ENCODE measurements at places on chromosomes 5 and 9. TPM values are rescaled to one million over a fixed set of nuclear protein-coding genes. Genes with fewer than 3 reads are reported as not detected.

PCDHGA7 gene
- total RNA-seq = 0.51 TPM

CDH10 gene
- total RNA-seq = not detected

- no peak for DNase-seq
Observed at GRCh38 chr5:140054086-140054689, 11.1 kb upstream of the NRG2 start.

GRCh38 chr9:99259231-99259918, 37.3 kb downstream of the SEC61B start:
- DNase-seq = no peak

DNA sequence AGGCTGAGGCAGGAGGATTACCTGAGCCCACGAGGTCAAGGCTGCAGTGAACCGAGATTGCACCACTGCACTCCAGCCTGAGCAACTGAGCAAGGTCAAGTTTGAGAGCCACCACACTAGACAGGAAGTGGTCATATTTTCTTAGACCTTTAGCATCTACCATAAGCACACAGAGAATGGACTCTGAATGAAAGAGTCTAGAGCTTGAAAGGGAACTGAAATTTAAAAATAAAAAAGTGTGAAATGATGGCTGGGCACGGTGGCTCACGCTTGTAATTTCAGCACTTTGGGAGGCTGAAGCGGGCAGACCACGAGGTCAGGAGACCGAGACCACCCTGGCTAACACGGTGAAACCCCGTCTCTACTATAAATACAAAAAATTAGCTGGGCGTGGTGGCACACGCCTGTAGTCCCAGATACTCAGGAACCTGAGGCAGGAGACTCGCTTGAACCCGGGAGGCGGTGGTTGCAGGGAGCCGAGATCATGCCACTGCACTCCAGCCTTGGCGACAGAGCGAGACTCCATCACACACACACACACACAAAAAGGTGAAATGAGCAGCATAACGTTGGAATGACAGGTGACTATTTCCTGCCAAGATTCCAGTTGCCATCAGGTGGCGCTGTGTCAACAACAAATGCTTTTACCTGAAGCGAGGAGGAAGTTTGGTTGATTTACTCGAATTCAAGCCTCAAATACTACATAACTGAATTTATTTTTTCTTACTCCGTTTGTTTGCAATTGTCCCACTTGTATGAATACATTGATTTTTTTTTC, 21.3 kb upstream of the AK3 start:
- peak; percentile 77 for DNase-seq

DNA sequence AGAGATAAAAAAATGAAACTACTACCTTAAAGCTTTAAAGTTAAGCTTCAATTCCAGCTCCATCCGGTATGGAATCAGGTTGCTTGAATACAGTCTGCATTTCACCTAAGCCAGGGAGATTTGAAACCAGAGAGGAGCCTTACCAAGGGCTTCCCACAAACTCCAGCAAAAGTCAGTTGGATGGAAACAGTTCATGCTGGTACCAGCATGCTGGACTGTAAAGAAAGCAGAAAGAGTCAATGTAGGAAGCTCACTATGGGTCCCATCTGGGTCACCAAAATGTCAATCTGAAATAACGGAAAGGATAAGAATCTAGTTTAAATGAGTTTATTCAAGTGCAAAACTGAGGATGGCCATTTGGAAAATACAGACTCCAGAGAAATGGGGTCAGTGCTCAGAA, 65.3 kb downstream of the CDO1 start:
- DNase-seq = no peak

DNA sequence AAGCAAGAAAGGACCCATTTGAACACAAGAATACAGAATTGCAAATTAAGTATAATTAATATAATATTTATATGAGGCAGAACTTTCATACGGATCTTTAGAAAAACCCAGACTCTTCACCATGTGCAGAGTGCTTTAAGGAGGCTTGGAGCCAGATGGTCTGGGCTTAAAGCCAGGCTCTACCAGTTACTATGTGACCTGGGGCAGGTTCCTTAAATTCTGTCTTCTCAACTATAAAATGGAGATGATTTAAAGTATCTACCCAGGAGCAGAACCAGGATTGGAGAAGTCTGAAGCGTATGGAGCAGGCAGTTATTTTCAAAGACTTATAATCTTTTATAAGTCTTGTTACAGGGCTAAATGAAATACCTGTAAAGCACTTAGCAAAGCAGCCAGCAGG, 202.1 kb downstream of the TSSK1B start:
- no peak for DNase-seq

GRCh38 chr5:95102687-95103086, 182.2 kb downstream of the MCTP1 start:
- DNase-seq = no peak

DNA sequence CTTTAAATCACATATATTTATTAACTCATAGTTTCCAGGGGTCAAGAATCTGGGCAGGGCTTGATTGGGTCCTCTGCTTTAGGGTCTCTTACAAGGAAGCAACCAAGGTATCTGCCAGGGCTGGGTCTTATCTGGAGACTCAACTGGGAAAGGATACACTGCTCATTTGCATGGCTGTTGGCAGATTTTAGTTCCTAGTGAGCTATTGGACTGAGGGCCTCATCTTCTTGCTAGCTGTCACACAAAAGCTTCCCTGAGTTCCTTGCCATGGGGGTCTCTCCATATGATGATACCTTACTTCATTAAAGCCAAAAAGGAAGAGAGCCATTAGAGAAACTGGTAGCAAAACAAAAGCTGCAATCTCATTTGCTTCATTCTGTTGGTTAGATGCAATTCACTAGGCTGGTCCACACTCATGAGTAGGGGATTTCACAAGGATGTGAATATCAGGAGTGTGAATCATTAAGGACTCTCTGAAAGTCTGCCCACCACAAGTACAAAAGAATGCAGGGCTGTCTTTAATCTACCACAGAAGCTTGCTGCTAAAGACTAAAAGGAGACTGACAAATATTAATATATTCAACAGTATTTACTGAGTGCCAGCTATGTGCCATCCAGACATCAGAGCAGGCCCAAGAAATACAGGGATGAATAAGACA, 42.0 kb upstream of the TIMD4 start:
- no peak for DNase-seq

DNA sequence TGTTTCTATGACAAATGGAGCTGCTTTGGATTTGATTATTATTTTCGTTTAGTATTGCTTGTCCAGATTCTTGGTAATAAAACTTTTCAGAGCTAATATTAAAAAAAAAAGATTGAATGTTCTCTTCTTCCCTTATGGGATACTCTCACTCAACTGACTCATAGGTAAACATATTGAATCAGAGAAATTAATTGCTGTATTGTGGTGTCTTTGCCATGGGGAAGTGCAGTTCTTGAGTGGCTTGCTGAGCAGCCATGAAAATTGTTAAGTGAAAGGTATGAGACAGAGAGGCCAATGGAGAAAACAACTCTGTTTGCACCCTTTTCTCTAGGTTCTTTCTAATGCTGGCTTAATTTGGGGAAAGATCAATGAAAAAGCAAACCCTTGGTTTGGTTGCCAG, 149.9 kb upstream of the HMHB1 start:
- peak; percentile 82 for DNase-seq

DNA sequence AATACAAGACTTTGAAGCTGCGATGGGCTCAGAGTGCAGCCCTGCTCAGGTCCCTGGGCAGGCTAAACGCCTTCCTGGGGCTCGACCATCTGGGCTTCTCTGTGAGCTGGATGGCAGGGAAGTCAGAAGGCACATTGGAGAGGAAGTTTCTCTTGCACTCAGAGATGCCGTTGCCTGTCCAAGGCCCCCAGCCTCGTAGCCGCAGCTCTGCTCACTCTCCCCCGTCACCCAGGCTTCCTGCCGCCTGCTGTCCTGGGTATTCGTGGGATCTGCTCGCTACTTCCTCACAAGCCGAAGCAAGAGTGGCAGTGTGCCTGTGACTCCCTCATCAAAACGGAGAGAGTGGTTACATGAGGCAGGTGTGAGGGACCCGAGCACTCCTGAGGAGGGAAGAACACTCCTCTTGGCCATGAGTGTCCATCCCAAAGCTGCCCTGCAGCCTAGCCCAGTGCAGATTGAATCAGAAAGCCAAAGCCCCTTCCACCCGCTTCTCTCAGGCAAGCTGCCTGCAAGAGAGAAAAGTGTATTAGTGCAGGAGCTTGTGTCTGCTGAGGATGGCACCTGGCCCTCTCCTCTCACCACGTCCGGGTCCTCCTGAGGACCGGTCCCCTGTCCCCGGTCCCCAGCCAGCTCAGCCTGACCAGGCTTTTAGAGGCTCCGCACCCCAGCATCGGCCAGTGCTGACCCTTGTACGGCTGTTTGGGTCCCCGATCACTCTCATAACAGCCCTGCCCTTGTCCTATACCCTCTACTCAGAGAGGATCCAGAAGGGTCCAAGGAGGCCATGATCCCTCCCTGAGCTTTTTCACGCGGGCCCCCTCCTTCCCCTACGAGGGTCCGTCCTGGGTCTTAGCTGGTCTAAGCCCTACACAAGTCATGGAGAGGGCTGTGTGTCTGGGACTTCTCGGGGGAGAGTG, 7.3 kb downstream of the FCN2 start:
- DNase-seq = no peak

DNA sequence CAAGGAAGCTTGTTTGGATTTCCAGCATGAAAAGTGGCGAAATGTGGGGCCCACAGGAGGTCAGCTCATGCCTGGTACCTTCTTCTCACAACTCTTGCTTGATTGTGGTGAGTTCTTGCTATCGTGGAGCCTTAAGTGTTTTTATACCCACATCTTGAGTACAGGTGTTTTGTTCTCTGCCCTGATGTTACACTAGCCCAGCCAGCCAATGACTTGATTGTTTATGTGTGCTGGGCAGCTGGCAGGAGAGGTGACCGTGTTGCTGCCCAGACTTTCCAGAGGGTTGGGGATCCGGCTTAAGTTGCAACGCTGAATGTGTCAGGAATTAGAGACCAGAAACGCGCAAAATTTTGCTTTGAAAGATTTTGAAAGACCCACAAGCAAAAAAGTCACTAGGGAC, 24.0 kb upstream of the TPPP start:
- no peak for DNase-seq

GRCh38 chr9:35490155-35490909, 421 bp downstream of the RUSC2 start:
- DNase-seq = no peak

DNA sequence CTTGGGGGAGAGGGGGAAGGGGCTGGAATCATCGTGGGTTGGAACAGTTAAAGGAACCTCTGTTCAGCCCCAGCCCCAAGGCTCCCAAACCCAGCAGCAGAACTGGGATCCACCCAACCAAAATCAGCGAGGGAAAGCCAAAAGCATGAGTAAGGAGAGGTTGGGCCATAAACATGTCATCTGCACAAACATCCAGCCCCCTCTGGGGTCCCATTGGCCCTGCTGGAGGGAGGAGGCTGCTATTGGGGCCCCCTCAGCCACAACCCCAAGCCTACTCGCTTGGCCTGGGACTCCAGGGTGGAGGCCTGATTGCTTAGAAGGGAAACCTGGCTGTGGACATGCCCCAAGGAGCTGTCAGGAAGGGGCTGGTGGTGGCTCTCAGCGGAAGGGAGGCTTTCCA, 154.9 kb downstream of the FGF18 start:
- DNase-seq = no peak

DNA sequence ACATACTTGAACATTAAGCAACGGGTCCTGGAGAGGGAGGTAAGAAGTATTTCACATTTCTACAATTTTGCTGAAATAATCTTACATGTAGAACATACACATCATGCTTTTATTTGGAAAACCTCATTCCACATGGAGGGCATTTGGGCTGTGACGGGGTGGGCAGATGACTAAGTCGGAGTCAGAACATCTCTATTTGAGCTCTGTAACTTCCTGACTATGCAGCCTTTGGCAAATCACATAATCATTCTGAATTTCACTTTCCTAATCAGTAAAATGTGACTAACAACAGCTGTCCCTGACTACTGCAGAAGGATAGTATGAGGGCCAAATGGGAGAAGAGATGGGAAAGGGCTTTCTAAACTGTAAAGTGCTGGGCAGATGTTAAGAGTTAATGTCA, 17.1 kb upstream of the IL6ST start:
- DNase-seq = peak; percentile 93

DNA sequence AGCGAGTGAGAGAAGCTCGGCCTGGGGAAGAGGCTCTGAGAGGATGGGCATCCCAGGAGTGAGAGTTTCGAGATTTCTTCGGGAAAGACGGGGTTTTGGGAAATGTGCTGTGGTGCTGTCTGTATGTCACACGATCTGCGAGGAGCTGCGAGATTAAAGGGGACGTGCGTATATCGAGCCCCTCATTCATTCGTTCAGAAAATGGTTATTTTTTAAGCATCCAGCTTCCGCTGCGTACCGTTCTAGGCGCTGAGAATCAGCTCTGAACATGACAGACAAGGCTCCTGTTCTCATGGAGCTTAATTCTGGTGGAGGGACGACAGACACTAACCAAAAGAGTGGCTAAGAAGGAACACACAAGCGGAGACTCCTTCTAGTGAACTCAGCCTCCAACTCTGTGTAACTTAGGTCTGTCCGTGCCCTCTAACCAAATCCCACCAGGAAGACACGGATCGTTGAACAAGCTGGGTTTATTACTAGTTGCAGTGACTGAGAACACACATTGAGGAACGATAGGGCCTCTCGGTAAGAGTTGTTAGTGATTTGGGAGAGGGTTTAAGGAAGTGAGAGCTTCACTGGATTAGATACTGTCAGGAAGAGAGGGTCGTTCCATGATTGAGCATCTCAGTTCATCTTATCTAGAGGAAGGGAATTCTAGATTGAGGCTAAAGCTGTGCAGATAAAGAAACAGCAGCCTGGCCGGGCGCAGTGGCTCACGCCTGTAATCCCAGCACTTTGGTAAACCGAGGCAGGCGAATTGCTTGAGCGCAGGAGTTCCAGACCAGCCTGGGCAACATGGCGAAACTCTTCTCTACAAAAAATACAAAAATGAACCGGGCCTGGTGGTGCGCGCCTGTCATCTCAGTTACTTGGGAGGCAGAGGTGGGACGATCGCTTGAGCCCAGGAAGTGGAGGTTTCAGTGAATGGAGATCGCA, 1.0 kb upstream of the FBXW11 start:
- DNase-seq = peak; percentile 28

Measured in bronchial epithelial cell (primary cell).